ENCODE measurements at places on chromosomes 13 and 19.
A peak's percentile ranks its signal among the peaks of the same experiment; 100 is the strongest.

- DNase-seq: no peak
These were observed 3.4 kb downstream of the PPM1N start for GRCh38 chr19:45501730-45502014.

DNA sequence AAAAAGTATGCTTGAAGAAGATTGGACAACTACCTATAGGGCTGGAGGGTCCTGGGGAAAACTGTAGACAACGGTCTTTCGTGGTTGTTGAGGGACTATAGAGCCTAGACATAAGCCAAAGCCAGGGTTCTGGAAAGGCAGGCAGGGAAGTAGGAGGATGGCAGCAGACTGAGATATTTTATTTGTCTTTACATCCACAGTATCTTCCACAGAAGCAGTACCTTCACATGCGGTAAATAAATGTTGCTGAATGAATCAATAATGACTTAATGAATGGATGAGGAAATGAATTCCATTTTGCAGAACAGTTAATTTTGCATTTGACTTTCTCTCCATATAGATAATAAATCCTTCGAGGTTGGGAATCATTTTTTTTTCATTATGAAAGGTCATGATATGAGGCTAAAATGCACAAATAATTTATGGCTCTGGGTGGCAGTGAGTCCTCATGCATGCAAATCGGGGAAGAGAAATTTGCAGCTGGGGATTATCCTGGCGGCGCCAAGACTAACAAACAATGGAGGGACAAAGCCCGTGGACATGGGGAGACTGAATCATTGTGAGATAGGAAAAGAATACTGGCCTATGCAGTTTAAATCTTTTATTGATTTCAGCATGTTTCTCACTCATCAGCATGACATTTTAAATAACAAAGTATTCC lies 102.0 kb downstream of the ERCC5 start:
- no peak for DNase-seq

- no peak for DNase-seq
These were observed 80.1 kb downstream of the KLF5 start for GRCh38 chr13:73138638-73139491.

DNA sequence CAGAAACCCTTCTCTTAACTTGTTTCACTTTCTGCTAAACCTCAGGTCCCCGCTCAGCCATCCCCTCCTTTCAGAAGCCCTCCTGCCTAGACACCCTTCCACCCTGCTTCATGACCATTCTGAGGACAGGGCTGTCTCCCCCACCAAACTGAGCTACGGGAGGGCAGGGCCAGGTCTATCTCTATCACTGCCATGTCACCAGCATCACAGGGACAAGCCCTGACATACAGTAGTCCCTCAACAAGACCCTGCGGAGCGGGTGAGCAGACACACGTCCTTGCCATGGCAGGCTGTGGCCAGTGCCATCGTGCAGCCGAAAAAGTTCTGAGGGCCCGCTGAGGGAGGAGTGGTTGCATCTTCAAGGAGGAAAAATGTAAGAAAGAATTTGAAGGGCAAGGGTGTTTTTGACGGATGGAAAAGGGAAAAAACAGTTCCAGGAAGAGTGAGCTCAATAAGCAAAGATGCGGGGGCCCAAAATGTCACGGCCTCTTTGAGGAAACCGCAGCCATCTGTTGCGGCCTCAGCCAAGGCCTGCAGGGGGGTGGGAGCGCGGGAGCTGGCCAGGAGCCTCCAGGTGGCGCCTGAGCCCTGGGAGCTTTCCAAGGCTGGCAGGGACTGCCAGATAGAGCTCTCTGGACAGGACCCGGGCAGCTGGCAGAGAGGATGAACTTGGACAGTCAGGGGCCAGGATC lies 8.1 kb downstream of the PTGIR start:
- DNase-seq: peak; percentile 40

DNA sequence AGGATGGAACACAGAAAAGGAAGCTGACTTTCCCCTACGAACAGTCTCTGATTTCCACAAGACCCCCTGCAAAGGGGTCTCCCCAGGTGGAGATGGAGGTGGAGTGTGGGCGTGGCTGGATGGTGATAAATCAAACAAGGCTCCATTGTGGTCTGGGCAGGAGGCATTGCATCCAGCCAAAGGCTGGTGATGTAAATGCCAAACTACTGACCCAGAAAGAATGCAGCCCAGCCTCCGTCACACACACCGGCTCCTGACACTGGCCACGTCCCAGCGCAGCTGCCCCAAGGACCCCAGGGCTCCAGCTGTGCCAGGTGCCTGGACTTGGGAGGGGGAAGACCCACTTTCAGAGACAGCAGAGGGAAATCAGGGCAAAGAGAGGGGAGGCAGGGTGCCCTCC lies 6.3 kb downstream of the SLC7A1 start:
- DNase-seq: no peak

- no peak for DNase-seq
These were observed 29.8 kb upstream of the IL17D start for GRCh38 chr13:20673715-20674114.

- no peak for DNase-seq
These were observed 8.7 kb upstream of the EMC10 start for GRCh38 chr19:50467566-50467965.

GRCh38 chr19:3826163-3826562 lies 40.0 kb upstream of the MATK start:
- no peak for DNase-seq

DNA sequence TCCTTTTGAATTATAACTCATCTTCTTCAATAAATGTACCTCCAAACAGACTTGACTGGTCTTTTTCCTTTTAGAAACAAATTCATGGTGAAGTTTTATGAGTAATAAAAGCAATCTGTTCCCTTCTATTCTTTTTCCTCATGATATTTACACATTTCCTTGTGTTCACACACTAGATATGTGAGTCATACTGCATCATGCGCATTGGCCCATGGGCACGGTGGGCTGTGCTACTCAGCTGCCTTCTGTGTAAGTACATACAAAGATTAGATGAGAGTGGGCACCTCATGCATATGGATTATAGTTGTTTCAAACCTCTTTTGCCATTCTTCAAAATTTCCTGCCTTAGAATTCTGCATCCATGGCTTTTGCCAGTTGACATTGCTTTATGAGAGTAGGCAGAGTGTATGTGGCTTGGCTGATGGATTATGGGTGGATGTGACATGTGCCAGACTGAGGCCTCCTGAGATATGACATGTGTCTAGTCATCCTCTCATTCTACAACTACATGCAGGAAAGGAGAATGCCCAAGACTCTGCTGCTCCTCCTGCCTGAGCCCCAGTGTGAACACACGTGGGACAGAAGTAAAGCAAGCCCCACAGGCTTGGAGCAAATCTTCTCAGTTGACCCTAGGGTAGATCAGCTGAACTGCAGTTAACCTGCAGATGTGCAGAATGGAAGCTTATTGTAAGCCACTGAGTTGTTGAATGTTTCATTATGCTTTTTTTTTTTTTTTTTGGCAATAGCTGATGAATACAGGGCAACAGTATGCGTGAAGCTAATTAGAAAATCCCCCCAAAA lies 109.9 kb downstream of the RBM26 start:
- no peak for DNase-seq

- DNase-seq: peak; percentile 24
These were observed 1173.3 kb downstream of the PCDH17 start for GRCh38 chr13:58804832-58805231.

DNA sequence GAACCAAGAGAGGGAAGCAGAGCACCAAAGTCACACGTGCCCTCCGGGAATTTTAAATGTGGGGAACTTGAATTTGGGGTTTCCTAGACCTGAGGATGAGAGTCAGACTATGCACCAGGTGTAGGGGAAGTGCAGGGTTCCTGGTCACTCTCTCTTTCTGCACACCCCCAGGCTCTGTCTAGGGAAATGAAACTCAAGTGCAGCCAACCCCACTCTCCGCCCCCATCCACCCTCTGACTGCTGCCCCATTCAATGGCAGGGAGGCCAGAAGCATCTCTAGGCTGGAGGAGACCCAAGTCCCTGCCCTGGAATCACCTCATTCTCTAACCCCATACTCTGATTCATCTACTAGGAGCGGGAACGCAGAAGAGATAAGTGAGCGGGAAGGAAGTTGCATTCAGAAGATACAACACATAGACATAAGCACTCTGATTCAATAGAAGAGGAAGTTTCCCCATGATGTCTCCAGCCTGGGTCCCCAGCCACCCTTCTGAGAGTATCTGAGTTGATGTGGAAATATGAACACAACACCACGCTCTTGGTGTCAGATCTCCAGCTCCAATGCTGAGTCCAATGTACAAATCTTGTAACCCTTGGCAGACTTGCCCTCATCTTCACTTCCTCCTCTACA lies 4.7 kb upstream of the SIGLEC14 start:
- DNase-seq: peak; percentile 77

DNA sequence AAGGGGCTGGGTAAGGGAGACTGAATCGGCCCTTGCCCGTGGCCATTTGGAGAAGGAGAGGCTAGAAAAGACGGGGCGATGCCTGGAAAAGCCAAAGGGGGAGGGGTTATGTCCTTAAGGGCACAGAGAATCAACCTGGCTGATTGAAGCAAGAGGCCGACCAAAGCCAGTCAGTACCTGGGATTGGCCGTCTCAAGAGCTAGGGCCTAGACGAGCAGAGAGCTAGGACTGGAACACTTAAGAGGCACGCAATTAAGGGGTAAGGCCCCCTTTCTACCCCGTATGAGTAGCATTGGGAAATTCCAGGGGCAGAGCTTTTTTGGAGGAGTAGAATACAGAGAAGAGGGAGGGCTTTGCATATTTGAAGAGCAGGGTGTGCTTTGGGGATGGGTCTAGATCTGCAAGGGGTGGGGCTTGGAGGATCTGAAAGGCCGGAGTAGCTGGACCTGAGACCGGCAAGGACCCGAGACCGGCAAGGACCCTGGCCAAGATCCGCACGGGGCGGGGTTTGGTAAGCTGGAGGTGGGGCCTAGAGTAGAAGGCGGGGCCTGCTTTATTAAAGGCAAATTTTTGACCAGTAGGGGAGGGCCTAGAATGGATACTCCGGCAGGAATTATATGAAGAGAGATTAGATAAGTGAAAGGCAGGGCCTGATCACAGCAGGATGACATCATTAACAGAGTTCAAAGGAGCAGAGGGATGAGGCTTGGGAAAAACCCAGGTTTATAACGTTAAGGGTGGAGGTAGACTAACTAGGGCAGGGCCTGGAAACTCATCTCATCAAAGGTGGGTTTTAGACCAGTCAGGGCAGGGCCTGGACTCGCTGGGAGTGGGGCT lies 10.7 kb upstream of the CACNG6 start:
- no peak for DNase-seq

- no peak for DNase-seq
These were observed 17.0 kb upstream of the LPAR6 start for GRCh38 chr13:48429886-48430285.

DNA sequence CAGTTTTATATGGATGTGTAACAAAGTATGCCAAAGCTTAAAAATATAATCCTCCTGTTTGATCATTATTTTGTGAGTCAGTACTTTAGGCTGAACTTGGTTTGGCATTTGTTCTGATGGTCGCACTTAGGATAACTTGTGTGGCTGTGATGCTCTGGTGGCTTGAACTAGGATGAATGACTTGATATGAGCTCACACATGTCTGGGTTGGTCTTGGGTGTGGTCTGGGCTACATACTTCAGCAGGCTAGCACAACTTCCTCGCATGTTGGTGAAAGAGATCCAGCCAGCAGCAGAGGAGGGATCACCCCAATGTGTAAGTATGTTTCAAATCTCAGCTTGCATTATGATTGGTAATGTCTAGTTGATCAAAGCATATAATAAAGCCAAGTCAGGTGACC lies 969.1 kb upstream of the PCDH9 start:
- DNase-seq: no peak

DNA sequence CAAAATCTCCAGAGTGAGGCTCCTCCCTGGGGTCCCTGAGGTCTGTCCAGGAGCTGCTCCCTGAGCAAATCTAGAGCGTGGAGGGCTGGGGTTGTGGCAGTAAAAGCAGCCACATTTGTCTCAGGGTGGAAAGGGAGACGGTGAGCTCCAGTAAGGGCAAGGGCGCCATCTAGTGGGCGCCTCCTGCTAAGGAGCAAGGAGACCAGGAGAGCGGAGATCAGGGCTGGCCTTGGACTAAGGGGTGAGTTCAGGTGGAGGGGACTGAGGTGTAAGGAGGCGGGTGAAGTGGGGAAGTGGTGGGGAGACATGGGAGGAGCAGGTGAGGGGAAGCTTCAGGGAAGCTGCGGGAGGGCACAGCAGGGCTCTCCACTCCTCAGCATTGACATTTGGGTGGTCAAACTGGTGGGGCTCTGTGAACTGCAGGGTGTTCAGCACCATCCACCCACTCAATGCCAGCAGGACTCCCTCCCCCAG lies 5.3 kb upstream of the CEACAM21 start:
- peak; percentile 7 for DNase-seq

- no peak for DNase-seq
These were observed 48.5 kb downstream of the TDRD12 start for GRCh38 chr19:32767951-32768679.

DNA sequence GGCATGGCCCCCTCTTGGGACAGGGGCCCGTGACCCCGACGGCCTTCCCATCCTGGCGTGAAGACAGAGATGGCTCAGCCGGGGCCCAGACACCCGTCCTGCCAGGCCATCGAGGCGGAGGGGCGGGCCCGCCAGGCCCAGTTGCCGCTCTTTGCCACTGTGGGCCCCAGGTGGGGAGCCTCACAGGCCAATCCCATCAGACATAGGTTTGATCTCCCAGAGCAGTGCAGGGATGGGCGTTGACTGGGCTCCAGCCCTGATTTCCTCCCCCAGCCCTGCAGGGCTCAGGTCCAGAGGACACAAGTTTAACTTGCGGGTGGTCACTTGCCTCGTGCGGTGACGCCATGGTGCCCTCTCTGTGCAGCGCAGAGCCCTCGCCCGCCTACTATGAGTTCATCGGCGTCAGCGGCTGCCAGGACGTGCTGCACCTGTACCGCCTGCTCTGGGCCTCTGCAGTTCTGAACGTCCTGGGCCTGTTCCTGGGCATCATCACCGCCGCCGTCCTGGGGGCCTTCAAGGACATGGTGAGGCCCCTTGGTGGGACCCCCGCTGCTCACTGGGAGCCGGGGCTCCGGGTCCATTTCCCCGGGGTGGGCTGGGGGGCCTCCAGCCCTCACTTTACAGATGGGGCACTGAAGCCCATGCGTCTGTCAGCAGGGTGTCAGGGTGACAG lies 42.4 kb downstream of the TMEM255B start:
- no peak for DNase-seq

DNA sequence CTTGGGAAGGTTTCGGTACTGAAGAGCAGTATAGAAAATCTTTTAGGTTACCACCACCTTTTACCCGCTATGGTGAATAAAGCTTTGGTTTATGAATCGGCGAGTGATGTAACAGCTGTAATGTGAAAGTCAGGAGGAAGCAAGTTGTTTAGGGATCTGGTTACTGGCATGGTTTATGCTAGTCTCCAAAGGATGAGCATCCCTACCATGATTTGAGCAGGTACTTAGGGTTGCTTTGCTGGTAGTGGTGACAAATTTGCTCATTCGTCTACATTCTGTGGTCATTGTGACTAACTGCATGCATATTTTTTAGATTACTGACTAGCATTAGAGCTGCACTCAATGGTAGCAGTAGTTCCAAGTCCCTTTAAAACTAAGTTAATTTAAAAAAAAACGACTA lies 104.1 kb downstream of the FRY start:
- no peak for DNase-seq

GRCh38 chr19:3474010-3474409 lies 6.3 kb downstream of the SMIM24 start:
- DNase-seq: no peak

Measured in GF-D8 (cell line).